ENCODE measurements at places on chromosomes 12 and 14.

DNA sequence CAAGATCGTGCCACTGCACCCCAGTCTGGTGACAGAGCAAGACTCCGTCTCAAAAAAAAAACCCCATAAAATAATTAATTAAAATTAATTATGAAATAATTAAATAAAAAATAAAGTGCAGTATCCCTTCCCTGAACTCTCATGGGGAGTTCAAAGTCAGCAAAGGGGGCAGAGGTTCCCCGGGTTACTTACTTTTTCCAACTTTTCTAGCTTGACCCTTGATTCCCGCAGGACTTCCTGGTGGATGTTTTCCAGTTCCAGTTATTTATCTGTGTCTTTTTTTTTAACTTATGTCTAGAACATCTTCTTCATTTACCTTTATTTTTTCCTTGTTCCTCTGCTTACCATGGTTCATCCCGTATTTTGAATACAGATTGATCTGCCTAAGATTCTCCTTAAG lies 197.4 kb downstream of the EPS8 start:
- no peak for DNase-seq

DNA sequence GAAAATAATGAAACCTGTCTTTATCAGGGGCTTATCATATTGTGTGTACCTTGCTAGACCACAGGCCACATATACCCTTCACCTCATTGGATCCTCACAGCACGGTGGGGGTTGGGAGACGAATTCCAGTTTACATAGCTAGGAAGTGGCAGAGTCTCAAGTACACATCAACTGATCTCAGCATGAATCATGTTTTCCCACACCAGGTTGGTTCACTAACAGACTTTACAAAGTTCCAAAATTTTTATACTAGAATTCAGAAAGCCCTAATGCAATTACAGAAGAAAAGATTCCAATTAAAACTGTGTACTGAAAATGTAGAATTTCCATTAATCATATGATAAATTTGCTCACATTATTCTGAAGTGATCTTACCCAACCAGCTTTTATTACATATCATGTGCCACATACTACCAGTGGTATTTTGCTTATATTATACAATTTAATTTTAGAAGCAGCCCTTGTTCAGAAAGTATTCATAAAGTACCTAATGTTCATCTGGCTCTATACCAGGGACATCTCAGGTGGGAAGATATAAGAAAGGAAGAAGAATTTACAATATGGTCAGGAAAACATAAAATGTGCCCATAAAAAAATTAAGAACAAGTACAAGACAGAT lies 196.2 kb downstream of the ITPR2 start:
- DNase-seq = no peak

GRCh38 chr12:130220706-130221100 lies 58.4 kb downstream of the FZD10 start:
- no peak for DNase-seq

GRCh38 chr12:43880547-43880946 lies 44.7 kb downstream of the TMEM117 start:
- no peak for DNase-seq

DNA sequence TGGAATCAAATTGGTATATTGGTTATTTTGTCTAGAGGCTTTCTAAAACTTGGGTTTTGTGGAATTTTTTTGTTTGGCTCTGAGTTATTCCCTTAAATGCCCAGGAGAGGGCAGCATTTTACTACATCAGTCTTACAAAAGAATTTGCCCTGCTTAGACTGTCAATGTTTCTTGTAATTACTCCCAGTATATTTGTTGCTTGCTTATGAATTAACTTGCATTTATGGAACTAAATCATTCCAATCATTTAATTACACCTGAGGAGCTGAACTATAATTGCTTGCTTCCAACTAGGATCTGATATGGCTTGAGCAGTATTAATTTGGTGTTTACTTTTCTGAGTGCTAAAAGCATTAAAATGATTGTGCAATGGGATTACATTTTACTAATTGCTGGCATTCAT lies 48.7 kb downstream of the MIPOL1 start:
- no peak for DNase-seq

GRCh38 chr14:74505831-74506230 lies 12.3 kb downstream of the ISCA2 start:
- no peak for DNase-seq

DNA sequence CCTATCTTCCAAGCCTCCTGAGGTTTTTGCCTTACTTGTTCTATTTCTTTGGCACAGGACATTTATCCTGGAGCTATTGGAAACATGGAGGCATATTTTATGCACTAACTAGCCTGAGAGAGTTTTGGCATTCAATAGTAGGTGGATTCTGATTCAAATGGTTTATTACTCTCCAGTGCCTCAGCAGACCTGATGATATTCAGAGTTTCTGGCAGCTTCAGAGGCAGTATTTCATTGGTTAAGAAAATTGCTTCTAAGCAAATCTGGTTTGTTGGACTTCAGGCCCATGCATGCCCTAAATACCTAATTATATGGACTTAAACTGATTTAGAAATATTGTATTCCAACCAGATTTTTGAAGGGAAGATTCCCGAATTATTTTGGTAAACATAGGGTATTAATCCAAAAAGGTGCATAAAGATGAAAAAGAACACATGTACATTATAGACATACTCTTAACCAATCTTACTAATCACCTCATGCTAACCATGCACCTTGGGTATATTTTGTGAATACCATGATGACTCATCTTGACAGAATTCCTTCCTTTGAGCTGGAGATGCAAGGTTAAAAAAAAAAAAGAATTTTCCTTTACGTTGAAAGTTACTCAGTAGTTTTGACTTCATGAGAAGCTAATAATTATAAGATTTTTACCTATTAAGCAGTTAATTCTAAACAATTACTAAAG lies 44.3 kb upstream of the KTN1 start:
- no peak for DNase-seq

GRCh38 chr12:124515981-124516380 lies 51.4 kb downstream of the NCOR2 start:
- no peak for DNase-seq

DNA sequence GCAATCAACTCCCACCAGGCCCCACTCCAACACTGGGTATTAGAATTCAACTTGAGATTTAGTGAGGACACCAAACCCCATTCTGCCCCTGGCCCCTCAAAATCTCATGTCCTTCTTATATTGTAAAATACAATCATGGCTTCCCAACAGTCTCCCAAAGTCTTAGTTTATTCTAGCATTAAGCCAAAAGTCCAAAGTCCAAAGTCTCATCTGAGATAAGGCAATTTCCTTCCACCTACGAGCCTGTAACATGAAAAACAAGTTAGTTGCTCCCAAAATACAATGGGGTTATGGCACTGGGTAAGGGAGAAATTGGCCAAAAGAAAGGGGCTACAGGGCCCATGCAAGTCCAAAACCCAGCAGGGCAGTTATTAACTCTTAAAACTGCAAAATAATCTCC lies 46.6 kb upstream of the TMTC1 start:
- DNase-seq = no peak

- no peak for DNase-seq
Observed at GRCh38 chr12:87943762-87944161, 85.4 kb downstream of the C12orf50 start.

DNA sequence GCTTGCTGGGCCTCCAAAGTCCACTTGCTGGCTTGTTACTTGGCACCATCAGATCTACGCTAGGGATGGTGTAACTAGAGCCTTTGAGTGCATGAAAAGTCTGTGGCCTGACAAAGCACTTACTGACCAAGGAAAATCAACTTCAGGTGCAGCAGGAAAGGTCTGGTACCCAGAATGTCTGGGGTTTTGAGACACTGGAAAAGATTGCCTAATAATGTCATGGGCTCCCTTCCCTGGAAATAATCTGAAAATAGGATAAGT lies 106.7 kb downstream of the ZFP36L1 start:
- no peak for DNase-seq

DNA sequence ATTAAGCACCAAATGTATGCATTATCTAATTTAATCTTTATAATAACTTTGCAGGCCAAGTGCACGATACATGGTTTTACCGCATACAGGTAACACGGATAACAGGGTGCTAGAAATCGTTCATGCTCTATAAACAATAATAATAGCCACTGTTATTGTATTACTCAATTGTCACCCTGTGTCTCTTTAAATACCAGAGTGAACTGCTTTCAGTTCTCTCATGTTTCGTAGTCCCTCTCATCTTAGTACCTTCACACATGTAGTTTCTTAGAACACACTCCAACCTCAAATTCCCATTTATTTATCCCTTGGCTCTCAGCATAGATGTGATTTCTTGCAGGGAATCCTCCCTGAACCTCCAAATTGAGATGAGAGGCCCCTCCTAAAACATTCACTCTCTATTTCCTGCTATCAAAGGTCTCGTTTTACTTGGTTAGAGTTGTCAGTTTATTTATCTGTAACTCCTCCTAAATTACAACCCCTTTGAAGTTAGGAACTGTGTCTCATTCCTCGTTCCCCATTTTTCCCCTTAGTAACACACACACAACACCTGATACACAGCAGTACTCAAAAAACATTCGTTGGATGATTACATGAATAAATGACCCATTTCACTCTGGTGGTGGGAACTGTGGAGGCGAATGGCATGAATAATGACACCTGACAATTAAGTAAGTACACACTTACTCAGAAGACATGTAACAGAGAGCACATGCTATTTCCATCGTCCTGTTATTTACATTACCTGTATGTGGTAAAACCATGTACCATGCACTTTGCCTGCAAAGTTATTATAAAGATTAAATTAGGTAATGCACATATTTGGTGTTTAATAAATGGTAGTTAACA lies 134.6 kb downstream of the BTG1 start:
- DNase-seq = no peak

- no peak for DNase-seq
Observed at GRCh38 chr12:92085736-92086040, 60.0 kb downstream of the BTG1 start.

GRCh38 chr14:66425402-66425801 lies 60.8 kb upstream of the CCDC196 start:
- DNase-seq = no peak

- no peak for DNase-seq
Observed at GRCh38 chr14:105205673-105206208, 24.6 kb upstream of the NUDT14 start.

DNA sequence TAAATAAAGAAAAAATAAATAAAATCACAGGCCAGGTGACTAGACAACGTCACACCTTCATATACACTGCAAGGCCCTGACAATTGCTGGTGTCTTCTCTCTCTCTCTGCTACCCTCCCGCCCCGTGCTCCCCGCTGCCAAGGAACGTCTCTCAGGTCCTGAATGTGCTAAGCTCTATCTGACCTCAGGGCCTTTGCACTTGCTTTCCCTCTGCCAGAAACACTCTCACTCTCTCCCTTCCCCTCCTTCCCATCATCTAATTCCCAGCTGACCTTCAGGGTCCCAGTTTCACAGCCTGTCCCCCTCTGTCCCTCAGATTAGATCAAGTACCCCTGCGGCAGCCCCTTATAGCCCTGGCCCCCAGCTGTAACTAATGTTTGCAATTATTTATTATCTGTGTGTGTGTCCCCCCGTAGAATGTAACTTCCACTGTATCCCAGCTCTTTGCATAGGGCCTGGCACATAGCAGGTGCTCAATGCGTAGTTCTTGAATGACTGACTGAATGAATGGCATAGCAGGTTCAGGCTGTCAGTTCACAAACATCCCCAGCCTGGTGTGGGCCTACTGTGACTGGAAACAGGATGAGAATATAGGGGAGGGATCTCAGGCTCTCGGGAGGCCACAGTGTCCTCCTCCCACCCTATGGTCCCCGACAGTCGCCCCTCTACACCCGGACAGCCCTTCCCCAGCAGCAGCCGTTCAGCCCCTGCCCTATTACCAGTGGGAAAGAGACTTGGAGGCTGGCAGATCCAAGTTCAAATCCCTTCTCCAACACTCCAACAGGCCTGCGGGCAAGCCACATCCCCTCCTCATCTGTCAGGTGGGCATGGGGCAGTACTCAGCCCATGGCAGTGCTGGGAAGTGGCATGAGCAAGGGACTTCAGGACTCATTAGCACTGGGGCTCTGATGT lies 6.6 kb downstream of the BEGAIN start:
- no peak for DNase-seq

GRCh38 chr12:67741270-67741669 lies 92.7 kb downstream of the DYRK2 start:
- DNase-seq = no peak

DNA sequence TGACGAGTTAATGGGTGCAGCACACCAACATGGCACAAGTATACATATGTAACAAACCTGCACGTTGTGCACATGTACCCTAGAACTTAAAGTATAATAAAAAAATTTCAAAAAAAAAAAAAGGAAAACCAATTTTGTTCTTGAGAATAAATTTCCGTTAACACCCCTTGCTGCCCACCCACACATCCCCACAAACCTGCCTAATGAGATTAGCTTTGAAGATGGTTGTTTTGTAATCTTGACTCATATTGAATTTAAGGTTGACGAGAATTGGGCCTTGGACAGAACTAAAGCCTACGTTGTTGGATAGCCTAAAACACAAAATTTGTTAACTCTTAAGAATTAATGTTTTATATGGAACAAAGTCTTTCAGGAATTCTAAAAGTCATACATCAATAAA lies 52.9 kb downstream of the SYT1 start:
- DNase-seq = no peak

DNA sequence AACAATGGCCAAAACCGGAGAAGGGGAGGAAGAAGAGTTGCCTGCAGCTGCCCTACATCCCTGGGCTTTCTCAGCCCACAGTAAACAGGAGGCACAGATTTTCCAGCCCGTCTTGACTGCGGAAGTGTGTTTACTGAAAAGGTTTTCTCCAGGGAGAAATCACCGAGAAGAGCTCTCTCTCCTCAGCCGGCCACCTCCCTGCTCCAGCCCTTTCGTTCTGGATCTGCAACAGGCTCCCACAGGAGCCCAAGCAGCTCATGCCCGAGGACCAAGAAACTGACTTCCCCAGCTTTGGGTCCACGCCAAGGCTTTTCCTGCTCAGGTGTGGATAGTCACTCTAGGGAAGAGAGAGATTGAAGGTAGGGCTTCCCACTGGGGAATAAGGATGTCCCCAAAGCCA lies 61.7 kb downstream of the BCL11B start:
- no peak for DNase-seq

- DNase-seq = no peak
Observed at GRCh38 chr12:103382736-103383346, 112.9 kb downstream of the C12orf42 start.

- no peak for DNase-seq
Observed at GRCh38 chr12:72570601-72571000, 298.4 kb downstream of the TRHDE start.

DNA sequence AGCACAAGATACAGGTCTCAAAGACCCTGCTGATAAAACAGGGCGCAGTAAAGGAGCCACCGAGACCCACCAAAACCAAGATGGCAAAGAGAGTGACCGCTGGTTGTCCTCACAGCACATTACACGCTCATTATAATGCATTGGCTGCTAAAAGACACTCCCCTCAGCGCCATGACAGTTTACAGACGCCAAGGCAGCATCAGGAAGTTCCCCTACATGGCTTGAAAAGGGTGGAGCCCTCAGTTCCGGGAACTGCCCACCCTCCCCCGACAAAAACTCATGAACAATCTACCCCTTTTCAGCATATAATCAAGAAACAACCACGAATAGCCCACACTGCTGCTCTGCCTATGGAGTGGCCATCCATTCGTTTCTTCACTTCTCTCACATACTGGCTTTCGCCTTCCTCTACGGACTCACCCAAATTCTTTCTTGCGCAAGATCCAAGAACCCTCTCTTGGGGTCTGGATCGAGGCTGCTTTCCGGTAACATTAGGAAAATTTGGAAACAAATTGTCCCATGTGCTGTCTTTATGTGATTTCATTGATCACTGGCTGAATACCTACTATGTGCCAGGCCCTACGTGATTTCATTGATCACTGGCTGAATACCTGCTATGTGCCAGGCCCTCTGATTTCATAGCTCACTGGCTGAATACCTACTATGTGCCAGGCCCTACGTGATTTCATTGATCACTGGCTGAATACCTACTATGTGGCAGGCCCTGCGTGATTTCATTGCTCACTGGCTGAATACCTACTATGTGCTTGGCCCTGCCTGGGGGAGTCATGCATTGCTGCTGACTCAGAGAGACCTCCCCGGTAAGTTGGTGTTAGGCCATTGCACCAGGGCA lies 126.4 kb downstream of the PIWIL1 start:
- DNase-seq = no peak
